Vagina (tissue), 2 donors: ENCODE measurements at places on chromosomes 4 and X.

- H3K4me3 ChIP-seq: no peak overlapping the region
- H3K27me3 ChIP-seq: peaks cover 10% of the 10 kb centered on the region
- no peaks in the 10 kb centered on the region for H3K36me3 ChIP-seq
- no peak for DNase-seq
These were observed 5.9 kb downstream of the BCOR start for GRCh38 chrX:40091691-40092421.

DNA sequence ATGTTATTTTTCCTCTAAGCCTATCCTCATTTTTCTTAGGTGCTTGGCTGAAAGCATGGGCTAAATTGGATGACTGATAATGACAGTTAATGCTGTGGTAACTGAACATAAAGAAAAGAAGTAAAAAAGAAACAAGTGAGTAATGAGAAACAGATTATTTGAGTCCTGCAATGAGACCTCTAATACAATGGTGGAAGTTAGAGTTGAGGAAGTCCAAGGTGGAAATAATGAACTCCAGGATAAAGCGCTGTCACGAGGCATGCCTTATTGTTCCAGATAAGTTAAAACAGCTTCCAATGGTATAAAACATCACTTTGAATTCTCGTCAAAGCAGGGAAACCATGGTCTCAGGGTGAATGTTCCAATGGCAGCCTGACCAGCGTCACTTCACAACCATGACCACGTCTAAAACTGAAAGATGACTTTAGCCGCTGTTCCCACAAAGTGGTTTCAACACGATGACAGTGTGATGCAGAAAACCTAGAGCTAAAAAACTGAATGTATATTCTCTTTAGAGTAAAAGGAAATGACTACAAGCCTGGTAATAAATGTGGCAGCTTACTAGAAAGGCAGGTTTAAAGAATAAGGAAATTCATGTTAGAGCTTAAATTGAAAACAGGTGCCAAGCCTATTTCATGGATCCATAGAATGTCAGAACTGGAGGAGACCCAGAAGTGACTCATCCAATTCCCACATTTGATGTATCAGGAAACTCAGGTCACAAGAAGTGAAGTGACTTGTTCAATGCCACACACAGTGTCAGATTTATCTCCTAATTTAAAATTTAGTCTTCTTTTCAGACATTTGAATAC lies 202.6 kb upstream of the GYPA start:
- H3K27me3 ChIP-seq: no peaks in the 10 kb centered on the region
- no peaks in the 10 kb centered on the region for H3K4me1 ChIP-seq
- DNase-seq: no peak
- no peak overlapping the region for H3K27ac ChIP-seq
- no peaks in the 10 kb centered on the region for H3K36me3 ChIP-seq
- no peak overlapping the region for H3K4me3 ChIP-seq

DNA sequence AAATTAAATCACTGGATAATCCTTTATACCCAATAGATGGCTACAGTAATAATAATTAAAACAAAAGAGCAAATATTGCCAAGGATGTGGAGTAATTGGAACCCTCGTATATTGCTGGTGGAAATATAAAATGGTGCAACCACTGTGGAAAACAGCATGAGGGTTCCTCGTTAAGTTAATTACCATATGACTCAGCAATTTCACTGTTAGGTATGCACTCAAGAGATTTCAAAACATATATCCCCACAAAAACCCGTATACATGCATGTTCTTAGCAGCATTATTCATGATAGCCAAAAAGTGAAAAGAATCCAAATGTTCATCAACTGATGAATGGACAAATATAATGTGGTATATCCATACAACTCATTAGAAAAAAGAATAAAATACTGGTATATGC lies 103.3 kb downstream of the TEX13C start:
- H3K27me3 ChIP-seq: no peaks in the 10 kb centered on the region
- H3K4me3 ChIP-seq: no peak overlapping the region
- H3K36me3 ChIP-seq: no peaks in the 10 kb centered on the region
- no peaks in the 10 kb centered on the region for H3K4me1 ChIP-seq

DNA sequence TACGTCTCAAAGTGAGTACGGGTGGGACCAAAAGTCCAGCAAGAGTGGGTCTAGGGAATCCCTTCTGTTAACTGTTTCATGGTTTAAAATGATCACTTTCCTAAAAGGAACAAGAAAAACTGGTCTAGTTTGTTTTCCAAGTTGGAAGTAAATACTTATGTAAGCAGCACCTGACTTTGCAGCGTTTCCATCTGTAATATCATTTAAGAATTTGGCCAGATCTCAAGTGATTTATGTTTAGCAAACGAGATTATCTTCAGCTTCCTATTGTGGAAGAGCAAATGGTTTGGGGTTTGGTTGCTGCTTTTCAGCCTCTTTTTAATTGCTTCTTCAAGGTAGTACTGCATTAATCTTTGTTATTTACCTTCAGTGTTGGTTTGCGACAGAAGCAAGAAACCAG lies 50.4 kb downstream of the FHIP1A start:
- no peaks in the 10 kb centered on the region for H3K36me3 ChIP-seq
- H3K4me1 ChIP-seq: no peaks in the 10 kb centered on the region
- DNase-seq: no peak
- H3K4me3 ChIP-seq: no peak overlapping the region
- no peaks in the 10 kb centered on the region for H3K27me3 ChIP-seq

DNA sequence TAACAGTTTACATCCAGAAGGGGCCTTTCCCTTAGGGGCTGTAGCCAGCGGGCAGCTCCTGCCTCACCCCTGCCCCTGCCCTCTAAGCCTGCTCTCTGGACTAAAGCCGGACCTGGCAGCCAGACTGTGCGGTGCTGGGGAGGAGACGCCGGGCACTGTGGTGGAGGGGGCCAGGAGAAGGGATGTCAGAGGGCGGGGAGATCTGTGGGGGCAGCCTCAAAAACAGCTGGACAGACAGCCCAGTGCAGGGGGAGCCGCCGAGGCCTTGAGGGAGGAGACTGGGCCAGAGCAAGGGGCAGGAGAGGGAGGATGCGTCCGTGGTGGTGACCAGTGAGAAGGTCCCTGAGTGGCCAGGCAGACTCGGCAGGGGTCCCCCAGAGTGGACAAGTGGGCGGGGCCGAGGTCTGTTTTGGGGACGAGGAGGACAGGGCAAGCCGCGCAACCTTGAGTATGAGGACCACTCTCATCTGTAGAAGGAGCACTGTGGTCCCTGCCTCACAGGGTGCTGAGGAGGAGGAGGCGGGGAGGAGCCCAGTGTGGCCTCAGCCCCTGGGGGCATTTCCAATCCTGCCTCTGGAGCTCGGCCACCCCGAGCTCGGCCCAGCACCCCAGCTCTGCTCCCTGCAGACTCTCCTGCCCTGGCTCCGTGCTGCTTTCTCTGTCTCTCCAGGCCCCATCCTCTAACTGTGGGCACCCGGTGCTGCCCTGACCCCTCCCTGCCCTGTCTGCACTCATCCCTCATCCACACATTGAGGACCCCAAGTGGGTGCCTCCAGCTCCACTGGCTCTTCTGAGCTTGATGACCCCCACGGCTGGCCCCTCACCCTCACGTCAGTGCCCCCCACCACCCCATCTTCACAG lies 59.2 kb upstream of the NKX1-1 start:
- no peak overlapping the region for H3K27ac ChIP-seq
- H3K27me3 ChIP-seq: no peaks in the 10 kb centered on the region
- no peaks in the 10 kb centered on the region for H3K36me3 ChIP-seq
- H3K4me1 ChIP-seq: no peaks in the 10 kb centered on the region

- H3K27me3 ChIP-seq: no peaks in the 10 kb centered on the region
- peaks cover 18% of the 10 kb centered on the region for H3K4me1 ChIP-seq
- H3K36me3 ChIP-seq: no peaks in the 10 kb centered on the region
- no peak for DNase-seq
These were observed 10.8 kb downstream of the DGKQ start for GRCh38 chr4:962231-963208.

GRCh38 chrX:146863566-146863965 lies 49.0 kb upstream of the CXorf51A start:
- H3K27me3 ChIP-seq: no peaks in the 10 kb centered on the region
- H3K4me3 ChIP-seq: no peak overlapping the region
- no peaks in the 10 kb centered on the region for H3K36me3 ChIP-seq

DNA sequence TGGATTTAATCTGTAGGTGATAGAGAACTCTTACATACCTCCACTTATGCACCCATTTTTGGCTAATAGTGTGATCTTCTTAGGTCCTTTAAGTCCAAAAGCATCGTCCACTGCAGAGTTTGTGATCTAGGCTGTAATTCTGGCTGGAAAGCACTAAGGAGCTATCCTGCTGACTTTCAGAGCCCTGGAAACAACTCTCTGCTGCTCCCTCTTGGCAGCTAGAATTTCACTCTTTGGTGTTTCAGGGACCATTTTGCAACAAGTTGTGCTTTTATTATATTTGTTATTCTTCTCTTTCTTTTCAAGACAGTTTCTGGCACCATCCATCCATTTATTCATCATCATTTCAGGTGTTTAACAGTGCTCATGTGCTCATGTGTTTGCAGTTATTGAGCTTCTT lies 130.0 kb downstream of the RBM46 start:
- H3K36me3 ChIP-seq: no peaks in the 10 kb centered on the region
- no peak overlapping the region for H3K4me3 ChIP-seq
- DNase-seq: no peak
- no peaks in the 10 kb centered on the region for H3K4me1 ChIP-seq
- H3K27me3 ChIP-seq: no peaks in the 10 kb centered on the region

GRCh38 chr4:81424816-81425755 lies 46.6 kb downstream of the RASGEF1B start:
- DNase-seq: no peak
- H3K27ac ChIP-seq: no peak overlapping the region
- H3K27me3 ChIP-seq: no peaks in the 10 kb centered on the region
- H3K36me3 ChIP-seq: peaks cover 4% of the 10 kb centered on the region

DNA sequence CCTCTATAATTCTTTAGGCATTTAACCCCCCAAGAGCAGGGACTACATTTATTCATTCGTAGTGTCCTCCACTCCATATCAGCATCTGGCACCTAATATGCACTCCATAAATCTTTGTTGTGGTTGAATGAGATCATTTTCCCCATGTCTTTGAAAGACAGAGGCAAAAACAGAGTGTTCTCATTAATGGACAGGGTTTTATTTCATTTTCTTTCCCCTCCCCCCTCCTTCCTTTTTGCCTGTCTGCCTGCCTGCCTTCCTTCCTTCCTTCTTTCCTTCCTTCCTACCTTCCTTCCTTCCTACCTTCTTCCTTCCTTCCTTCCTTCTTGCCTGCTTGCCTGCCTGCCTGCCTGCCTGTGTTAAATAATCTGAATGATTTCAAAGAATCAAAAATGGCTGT lies 83.2 kb downstream of the SHROOM3 start:
- H3K4me3 ChIP-seq: no peak overlapping the region
- H3K36me3 ChIP-seq: no peaks in the 10 kb centered on the region
- no peaks in the 10 kb centered on the region for H3K4me1 ChIP-seq
- H3K27ac ChIP-seq: no peak overlapping the region
- DNase-seq: no peak

DNA sequence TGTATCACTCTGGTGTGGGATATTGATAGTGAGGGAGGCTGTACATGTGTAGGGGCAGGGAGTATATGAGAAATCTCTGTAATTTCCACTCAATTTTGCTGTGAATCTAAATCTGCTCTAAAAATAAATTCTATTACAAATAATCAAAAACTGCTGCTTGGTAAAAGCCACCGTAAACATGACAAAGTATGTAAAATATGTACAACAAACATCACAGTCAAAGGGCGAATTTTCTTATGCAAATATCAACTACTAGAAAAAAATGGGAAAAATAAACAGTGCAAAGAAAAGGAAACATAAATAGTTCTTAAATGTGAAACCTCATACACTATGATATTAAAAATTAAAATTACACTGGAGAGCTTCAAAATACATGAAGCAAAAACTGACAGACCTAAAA lies 105.1 kb upstream of the DCLK2 start:
- H3K27me3 ChIP-seq: no peaks in the 10 kb centered on the region
- H3K36me3 ChIP-seq: no peaks in the 10 kb centered on the region
- no peak for DNase-seq
- H3K4me3 ChIP-seq: no peak overlapping the region

- H3K4me3 ChIP-seq: no peak overlapping the region
- no peak for DNase-seq
- H3K27ac ChIP-seq: no peak overlapping the region
- no peaks in the 10 kb centered on the region for H3K4me1 ChIP-seq
- no peaks in the 10 kb centered on the region for H3K36me3 ChIP-seq
These were observed 82.4 kb upstream of the TMEM150C start for GRCh38 chr4:82643994-82644733.

- H3K4me1 ChIP-seq: no peaks in the 10 kb centered on the region
- H3K27ac ChIP-seq: no peak overlapping the region
- DNase-seq: no peak
- H3K36me3 ChIP-seq: no peaks in the 10 kb centered on the region
These were observed 19.8 kb upstream of the CCDC149 start for GRCh38 chr4:24932515-24933225.

GRCh38 chrX:108736509-108737479 lies at the start of gene IRS4:
Gene IRS4, minus strand, starts transcription at chrX:108736563.
- H3K27ac ChIP-seq: peak within 1 kb of the TSS; percentile 21
- H3K4me3 ChIP-seq: peak within 1 kb of the TSS; percentile 53
- no peak for DNase-seq
- peaks cover 6% of the 10 kb centered on the region for H3K27me3 ChIP-seq
- no peaks in the 10 kb centered on the region for H3K36me3 ChIP-seq
- no peaks in the 10 kb centered on the region for H3K4me1 ChIP-seq
